ENCODE measurements at places on chromosomes 1 and 21.

DNA sequence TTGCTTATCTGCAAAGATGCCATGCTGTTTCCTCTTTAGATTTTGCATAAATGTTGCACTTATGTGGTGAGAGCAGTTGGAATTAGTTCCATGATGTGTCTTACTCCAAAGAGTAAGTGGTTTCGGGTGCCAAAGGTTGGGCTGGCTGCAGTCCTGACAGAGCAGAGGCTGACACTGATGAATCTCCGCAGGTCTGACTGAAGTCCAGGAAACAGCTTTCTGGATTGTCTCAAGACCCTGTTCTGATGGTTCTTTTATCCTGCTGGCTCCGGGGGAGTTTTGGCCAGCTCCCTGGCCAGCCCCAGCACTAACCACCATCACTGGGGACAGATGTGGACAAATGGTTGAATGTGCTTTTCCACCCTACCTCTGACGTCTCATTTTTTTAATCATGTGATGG is 207.2 kb upstream of the KIAA0040 start:
- H3K27me3 ChIP-seq, result no peaks in the 10 kb centered on the region
- no peak overlapping the region for H3K27ac ChIP-seq
- H3K4me1 ChIP-seq, result peaks cover 4% of the 10 kb centered on the region
- H3K36me3 ChIP-seq, result no peaks in the 10 kb centered on the region

DNA sequence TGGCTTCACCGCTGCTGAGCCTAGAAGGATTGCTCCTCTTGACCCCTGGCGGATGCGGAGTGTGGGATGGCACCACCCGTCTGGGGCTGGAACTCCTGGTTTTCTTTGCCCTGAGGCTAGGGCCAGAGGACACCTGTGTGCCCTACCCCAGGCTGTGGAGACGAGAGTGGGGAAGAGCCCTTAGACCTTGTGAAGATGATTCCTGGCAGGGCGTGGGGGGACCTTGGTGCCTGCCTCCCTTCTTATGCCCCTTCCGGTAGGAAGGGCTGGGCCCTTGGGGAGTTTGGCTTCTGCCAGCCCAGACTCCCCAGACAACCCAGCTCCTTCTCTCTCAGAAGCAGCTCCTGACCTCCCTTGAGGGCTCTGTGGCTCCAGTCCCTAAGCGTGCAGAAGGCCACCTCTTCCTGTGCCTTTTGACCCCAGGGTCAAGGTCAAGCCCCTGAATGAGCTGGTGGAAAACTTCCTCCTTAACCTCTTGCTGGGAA is 891 bp downstream of the RPS6KA1 start:
- no peaks in the 10 kb centered on the region for H3K36me3 ChIP-seq
- H3K27ac ChIP-seq, result no peak overlapping the region
- peaks cover 15% of the 10 kb centered on the region for H3K4me1 ChIP-seq

GRCh38 chr21:42760361-42760950 is 107.0 kb downstream of the PDE9A start:
- no peak overlapping the region for H3K27ac ChIP-seq
- DNase-seq, result no peak
- H3K36me3 ChIP-seq, result peaks cover 53% of the 10 kb centered on the region

GRCh38 chr1:66980745-66981367 is 56.1 kb downstream of the MIER1 start:
- H3K27ac ChIP-seq, result no peak overlapping the region
- no peak for DNase-seq
- no peak overlapping the region for H3K4me3 ChIP-seq

DNA sequence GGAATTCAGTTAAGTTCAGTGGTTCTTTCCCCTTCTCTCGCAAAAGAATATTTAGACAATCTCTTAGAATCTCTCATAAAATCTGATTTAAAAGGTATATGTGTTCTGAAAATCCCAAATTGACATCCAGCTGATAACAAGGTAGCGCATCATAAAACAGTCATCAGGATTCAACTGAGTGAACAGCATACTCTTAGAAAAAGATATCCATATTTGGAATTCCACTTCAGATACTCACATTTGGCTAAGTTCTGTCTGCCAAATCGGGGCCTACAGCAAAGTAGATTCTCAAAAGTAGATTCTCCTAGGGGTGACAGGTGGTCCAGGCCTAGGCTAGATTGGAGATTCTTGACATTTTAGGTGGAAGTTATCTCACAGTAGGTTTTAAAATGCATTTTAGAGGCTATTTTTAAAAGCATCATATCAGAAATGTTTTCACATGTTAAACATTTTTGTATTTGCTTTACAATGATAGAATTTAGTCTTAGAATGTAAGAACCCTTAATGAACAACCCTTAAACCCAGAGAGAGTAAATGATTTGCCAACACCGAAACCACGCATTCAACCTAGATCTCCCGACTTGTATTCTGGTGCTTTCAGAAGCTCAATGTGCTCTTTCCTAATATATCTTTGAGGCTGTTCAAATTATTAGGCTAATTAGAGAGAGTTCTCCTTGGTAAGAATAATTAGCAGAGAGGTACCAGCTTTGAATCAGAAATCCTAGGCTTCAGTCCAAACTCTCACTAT is 318.9 kb downstream of the LMO4 start:
- H3K4me3 ChIP-seq, result no peak overlapping the region
- no peaks in the 10 kb centered on the region for H3K36me3 ChIP-seq
- DNase-seq, result no peak
- H3K27me3 ChIP-seq, result no peaks in the 10 kb centered on the region

DNA sequence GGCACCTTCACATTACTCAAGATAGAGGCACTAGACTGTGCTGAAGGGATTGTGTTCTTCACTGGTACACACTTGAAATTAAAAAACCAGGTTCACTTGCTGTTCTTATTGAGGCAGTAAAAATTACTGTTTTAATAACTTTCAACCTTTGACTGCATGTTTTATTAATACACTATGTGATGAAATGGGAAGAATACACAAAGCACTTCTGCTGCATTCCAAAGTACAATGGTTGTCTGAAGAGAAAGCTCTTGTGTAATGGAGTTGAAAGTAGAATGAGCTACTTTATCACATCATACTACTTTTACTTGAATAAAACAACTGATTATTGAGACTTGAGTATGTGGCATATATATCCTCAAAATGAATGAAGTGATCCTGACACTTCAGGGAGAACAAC is 49.7 kb downstream of the LRRC8C start:
- H3K36me3 ChIP-seq, result no peaks in the 10 kb centered on the region
- DNase-seq, result no peak
- H3K27ac ChIP-seq, result no peak overlapping the region
- no peak overlapping the region for H3K4me3 ChIP-seq

All from neuronal stem cell (in vitro differentiated cells).